ENCODE measurements at places on chromosomes 2 and 18.
A peak's percentile ranks its signal among the peaks of the same experiment; 100 is the strongest.

- no peak for DNase-seq
These were observed 383.6 kb upstream of the GYPC start for GRCh38 chr2:126272401-126272800.

- no peak for DNase-seq
These were observed 4.2 kb downstream of the SPAST start for GRCh38 chr2:32067549-32067948.

GRCh38 chr2:191740016-191740419, 62.1 kb downstream of the NABP1 start:
- DNase-seq: no peak

DNA sequence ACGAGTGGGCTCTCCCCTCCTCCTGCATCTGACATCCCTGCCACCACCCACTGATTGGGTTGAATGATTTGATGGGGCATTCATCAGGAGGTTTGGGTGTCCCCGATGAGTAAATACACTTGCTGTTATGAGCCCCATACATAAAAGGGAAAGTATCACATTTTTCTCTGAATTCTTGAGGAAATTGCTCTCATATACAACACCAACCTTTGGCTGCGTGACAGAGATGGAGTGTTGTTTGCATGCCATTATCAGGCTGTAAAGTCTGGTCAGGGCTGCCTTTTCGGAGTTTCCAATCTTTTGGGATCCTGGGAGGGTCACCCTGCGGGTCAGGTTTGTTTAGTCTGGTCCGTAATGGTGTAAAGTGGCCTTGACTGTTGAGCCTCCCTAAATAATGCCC, 227.9 kb upstream of the SPRED2 start:
- DNase-seq: no peak

DNA sequence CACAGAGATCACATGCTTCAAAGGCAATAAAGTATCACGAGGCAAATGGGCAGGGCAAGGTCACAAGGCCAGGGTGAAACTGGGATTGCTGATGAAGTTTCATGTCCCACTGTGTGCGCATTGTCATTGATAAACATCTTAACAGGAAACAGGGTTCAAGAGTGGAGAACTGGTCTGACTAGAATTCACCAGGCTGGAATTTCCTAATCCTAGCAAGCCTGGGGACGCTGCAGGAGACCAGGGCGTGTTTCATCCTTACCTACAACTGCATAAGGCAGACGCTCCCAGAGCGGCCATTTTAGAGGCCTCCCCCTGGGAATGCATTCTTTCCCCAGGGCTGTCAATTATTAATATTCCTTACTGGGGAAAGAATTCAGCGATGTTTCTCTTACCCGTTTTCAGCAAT, 33.2 kb downstream of the PTPN4 start:
- DNase-seq: no peak

- DNase-seq: no peak
These were observed 827.0 kb upstream of the DDX18 start for GRCh38 chr2:116987447-116987846.

DNA sequence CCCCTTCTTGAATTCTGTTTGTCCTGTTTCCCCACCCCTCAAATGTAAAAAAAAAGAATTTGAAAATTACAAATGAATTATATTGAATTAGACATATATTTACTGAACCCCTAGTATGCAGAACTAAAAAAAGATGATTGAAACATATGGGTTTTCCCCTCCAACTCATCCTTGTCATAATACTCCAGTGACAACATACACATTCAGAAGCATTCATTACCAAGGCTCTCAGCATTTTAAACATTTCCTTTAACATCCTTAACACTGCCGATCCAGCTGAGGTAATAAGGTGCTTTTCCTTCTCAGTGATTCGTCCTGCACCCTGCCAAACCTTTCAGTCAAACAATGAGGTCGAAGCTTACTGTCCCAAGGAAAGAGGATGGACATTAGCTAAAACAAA, 53.1 kb upstream of the DTNB start:
- DNase-seq: no peak

DNA sequence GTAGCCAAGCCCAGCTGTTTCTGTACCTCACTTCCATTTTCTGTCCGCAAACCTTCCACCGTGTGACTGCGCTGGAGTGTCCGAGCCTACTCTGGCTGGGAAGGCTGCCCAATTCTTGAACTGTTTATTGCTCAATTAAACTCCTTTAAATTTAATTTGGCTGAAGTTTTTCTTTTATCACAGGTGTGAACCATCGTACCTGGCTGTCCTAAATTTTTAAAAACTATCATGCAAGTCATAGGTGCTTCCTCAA, 6.2 kb upstream of the RNU2-63P start:
- no peak for DNase-seq

DNA sequence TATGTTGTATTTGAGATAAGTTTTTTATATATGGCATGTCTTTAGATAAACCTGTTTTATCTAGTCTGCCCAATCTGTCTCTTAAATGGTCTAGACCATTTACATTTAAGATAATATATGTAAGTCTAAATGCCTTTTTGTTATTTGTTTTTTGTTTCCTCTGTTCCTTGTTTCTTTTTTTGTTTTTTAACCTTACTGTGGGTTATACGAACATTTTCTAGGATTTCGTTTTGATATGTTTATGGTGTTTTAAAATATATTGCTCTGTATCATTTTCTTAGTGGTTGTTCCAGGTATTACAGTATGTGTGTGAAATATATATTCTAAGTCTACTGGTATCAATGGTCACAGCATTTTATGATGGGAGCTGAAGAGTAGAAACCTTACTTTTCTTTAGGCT, 13.3 kb downstream of the BCL2L11 start:
- DNase-seq: no peak

- peak; percentile 36 for DNase-seq
These were observed 34.9 kb downstream of the G6PC2 start for GRCh38 chr2:168935810-168936581.

DNA sequence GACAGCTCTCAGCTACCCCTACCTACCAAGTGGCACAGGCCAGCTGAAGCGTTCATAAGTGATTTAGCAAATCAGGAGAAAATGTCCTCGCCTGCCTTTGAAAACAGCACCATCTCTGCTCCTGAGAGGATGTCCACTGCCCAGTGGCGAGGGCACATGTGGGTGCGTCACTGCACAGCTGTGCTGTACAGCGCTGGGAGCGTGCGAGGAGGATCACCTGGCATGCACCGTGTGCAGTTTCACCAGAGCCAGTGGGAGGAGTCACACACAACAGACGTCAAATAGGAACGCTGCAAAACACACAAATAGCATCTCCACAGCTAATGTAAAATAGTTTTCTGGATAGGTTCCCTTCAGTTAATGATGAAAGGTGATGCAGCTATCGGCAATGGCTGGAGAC, 154.1 kb downstream of the HDAC4 start:
- no peak for DNase-seq

DNA sequence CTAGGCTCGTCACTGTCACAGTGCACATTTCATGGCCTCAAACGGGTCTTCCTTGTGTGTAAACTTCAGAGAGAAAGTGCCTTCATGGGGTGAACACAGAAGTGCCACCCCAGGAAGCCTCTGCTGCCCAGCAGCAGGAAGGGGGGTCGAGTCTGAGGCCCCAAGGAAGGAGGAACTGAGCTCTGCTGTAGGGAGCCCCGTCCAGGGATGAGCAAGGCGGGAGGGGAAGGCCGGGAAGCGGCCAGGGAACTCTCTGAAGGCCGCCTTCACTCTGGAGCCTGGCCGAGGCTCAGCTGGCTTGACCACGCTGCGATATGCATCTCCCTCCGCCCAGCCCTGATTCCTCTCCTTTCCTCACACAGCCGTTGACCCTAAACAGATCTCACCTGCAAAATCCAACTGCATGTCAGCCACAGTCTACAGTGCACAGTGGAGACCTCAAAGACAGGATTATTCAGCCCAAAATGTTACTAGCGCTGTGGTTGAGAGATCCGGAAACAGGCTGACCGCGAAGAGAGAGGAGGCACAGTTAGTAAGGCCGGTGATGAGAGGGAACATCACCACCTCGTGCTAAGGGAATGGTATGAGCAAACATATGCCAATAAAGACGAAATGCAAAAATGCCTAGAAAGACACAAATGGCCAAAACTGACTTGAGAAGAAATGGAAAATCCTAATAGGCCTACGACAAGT, 34.2 kb upstream of the CTDP1 start:
- DNase-seq: no peak

- no peak for DNase-seq
These were observed 14.3 kb downstream of the EPB41L3 start for GRCh38 chr18:5529471-5529870.

GRCh38 chr2:11683966-11684365, 14.0 kb upstream of the NTSR2 start:
- no peak for DNase-seq

DNA sequence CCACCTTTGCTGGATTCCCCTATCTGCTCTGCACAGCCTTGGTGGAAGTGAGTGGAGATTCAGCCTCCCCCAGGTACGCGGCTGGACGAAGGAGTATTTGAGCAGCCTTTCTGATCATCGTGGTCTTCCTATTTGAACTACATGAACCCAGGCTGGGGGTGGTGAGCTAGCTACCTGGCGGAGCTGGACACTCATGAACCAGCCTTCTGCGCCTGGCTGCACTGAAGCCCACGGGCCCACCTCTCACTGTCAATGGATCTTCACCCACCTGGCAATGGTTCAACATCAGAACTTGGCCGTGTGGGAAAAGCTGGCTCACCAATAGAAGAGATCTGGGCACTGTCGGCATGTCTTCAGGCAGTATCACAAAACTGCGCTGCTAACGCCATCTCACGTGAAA, 35.4 kb downstream of the ANKMY1 start:
- no peak for DNase-seq

DNA sequence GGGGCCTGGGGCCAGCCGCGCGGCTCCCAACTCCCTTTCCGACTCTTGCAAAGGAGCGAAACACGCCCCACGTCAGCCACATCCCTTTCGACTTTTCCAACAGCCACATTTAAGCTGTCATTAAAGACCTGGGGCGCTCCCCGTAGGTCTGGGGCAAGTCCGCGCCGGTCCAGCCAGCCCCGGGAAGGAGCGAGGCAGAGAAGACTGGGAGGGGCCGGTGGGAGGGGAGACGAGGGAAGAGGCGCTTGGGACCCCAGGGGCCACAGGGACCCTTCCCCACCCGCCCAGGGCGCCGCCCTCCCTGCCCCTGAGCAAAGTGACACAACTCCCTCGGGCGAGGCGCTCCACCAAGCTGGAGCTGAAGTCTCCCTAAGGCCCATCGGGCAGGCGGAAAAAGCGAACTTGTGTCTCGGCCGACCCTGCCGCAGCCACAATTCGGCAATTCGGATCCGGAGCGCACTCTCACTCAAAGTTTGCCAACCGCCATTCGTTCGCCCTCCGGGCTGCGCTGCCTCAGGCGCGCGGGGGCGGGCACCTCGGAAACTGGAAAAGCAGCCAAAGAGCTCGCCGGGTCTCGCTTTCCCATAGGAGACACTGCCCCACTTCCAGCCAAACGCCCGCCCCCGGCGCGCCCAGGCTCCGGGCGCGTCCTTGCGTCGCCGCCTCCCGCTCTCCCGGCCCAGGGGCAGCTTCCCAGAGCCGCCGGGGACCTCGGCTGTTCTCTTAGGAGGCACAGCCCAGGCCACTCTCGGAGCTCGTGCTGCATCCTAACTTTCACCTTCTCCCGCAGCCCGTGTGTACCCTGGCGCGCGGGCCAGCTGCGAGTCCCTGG, 1.1 kb upstream of the KCTD1 start:
- no peak for DNase-seq

DNA sequence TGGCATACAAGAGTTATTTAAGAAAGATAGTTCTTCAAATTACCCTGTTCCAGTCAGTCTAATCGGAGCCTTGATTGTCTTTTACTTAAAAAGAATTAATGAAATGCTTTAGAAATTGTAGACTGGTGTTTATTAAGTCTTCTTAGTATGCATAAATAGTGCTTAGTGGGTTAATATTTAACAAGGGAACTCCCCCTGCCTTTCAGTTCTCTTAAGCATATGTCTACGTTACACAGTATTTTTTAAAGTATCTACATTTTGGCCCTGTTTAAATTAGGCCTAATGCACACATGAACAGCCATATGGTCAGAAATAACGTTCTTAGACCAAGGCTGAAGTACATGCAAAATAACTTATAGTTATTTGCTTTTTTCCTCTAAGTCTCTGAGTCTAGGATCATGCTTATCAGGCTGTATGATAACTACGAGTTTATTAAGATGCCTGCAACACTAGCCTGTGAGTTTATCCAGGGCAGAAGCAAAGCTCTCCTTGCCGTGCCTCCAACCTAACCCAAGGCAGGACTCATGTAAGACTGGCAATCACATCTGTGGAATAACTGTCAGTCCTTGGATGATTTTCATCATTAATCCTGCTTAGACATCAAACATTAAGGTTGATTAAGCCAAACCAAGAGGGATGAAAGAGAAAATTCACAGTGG, 6.7 kb downstream of the BCL2 start:
- DNase-seq: no peak

DNA sequence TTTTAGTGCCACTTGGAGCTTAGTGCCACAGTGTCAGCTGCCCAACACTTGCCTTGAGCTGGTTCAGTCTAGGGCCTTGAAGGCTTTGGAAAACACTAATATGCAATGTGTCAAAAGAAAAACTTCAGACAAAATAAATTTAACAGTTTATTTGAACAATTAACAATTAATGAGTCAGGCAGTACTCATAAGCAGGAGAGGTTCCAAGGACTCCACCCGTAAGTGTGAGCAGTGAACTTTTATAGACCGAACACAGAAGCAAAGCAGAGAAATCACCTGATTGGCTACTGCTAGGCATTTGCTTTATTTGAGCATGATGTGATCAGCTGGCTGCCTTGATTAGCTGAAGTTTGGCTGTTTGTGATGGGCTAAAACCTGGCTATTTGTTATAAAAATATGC, 49.5 kb upstream of the TBC1D8 start:
- no peak for DNase-seq

DNA sequence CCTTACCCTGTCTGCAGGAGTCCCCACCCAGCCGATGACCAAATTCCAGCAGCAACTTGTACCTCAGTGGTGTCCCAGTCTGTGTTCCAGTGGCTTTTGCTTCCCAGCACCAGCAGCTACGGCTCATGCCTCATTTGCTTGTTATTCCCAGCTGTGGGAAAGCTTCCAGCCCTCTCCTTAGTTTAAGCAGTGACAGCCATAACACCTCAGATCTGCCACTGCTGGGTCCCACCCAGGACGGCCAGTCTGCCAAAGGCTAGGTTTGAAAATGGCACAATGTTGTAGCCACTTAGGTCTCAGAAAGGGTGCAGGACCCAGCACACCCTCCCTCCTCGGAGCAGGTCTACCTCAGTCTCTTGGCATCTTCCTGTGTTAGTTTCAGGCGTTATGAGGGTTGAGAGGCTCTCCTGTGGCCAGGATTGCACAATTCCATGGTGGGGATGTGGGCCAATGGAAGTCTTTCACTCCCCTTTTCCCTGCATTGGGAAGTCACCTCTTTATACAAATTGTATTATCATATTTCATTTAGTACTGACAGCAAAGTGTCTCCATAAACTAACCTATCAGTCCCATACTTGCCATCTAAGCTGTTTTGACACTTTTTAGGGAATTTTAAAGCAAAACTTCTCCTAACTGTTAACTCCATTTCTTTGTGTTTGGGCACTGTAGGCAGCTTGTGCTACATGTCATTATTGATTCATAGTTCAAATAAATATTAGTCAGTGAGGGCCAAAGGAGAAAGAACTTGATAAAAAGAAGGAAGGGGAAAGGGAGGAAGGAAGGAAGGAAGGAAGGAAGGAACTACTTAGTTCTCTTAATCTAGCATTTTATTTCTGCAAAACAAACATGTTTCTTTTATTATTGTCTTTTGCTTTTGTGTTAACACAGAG, 62.9 kb upstream of the FAM110C start:
- no peak for DNase-seq

All from epithelial cell of proximal tubule (primary cell).